ENCODE measurements at places on chromosomes 4 and X.

- peak; percentile 27 for DNase-seq
These were observed 145.8 kb upstream of the ATP6AP2 start for GRCh38 chrX:40434947-40435346.

DNA sequence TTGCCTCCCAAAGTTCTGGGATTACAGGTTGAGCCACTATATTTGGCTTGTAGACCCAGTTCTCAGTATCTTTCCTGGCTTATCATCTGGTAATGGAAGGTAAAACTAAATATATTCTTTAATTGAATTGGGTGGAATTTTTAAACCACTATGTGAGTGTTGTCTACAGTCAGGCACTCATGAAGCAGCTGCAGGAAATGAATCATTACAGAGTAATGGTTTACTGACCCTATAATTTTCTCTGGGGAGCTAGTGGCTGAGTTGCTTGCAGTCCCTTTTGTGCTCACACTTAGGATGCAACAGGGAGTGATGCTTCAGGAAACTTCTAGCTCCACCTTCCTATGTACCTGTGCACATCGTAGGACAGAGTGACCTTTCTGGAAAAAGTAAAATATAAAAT is 4.1 kb upstream of the UGT2B7 start:
- no peak for DNase-seq

DNA sequence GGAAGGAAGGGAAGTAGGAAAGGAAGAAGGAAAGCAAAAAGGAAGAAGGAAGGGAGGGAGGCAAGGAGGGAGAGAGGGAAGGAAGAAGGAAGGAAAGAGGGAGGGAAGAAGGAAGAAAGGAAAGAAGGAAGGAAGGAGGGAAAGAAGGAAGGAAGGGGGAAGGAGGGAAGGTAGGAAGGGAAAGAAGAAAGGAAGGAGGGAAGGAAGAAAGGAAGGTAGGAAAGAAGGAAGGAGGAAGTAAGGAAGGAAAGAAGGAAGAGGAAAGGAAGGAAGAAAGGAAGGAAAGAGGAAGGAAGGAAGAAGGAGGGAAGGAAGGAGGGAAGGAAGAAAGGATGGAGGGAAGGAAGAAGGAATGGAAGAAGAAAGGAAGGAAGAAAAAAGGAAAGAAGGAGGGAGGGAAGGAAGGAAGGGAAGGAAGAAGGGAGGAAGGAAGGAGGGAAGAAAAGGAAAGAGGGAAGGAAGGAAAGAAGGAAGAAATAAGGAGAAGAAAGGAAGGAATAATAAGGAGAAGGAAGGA is 18.6 kb upstream of the SCML1 start:
- no peak for DNase-seq

- DNase-seq: peak; percentile 29
These were observed 17.8 kb downstream of the ZNF81 start for GRCh38 chrX:47854474-47854873.

- DNase-seq: no peak
These were observed 36.2 kb upstream of the ATP6AP2 start for GRCh38 chrX:40544343-40545266.

- no peak for DNase-seq
These were observed 5.8 kb downstream of the MECP2 start for GRCh38 chrX:154091678-154092077.

DNA sequence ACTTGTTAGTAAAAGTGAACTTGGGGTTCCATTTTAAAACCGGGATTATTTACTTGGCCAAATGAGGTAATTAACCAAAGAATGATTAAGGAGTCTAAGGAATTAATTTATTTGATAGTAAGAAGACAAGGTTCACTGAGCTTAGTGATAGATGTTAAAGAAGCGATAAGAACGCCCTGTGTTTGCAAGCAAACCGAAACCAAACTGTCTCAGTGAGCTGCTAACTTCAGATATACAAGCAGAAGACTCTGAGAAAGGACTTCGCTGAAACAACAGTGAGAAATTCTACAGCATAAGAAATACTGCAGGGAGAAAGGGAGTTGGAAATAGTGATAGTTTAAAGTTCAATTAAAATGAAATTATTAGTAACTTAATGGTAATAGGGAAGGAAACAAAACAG is 37.6 kb upstream of the SHISA3 start:
- DNase-seq: no peak

DNA sequence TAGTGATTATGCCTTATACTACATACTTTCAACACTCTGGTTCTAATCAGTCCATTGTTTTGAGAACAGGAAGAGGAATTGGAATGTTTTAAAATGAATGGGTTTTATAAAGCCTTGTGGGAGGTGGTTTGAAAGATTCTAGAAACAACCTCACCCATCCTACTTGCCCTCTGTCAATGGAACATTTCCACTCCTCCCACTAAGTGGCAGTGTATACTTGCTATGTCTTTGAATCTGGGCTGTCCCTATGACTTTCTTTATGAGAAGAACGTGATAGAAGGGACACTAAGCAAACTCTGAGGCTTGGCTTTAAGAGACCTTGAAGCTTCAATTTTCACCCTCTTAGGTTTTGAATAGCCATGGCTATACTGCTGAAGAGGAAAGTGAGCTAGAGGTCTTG is 611.2 kb downstream of the PPP4R3C start:
- DNase-seq: no peak

DNA sequence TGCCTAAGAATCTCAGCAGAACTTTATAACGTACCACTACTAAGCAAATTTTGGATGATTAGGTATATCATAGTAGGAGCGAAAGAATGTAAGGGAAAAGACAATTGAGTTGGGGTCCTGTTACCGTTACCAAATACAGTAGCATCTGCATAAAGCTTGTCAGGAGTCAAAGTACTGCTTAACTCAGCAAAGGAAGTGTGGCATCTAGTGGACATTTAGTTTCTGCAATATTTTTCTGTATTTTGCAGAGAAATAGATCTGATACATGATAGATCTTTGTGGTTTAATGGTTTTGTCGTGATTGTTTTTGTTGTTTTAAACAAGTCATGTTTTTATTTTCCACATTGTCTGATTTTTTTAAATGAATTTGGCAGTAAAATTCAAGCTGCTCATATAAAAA is 81.0 kb upstream of the SMARCAD1 start:
- no peak for DNase-seq
